ENCODE measurements at places on chromosomes 7 and 10. TPM values are rescaled to one million over a fixed set of nuclear protein-coding genes. Genes with fewer than 3 reads are reported as not detected.

DNA sequence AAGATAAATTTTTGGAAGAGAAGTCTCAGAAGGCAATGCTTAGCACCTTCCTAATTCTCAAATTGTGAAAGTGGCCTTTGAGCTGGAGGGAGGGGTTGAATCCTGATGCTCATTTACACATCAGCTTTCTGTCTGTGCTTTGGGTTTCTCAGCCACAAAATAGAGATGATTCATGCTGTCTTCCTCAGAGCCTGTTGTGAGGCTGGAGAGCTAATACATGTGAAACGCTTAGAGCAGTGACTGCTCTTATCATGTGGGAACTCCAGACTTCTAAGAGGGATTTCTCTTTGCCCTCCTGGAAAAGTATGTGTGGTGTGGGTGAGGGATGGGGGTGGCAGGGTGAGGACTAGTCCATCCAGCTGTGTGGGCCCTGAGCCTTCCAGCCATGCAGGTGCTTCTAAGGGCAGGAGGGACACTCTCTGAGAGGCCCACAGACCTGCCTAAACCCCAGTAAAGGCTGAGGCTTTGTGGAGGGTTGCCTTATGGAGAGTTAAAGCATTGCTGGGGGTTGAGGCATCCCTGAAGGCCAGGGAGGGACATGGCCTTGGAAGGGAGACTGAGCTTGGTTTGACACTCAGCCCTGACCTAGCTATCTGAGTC is 4.8 kb upstream of the EVX1 start:
- no peak for DNase-seq

GRCh38 chr7:46844486-46844885 is 737.4 kb downstream of the TNS3 start:
- no peak for DNase-seq

DNA sequence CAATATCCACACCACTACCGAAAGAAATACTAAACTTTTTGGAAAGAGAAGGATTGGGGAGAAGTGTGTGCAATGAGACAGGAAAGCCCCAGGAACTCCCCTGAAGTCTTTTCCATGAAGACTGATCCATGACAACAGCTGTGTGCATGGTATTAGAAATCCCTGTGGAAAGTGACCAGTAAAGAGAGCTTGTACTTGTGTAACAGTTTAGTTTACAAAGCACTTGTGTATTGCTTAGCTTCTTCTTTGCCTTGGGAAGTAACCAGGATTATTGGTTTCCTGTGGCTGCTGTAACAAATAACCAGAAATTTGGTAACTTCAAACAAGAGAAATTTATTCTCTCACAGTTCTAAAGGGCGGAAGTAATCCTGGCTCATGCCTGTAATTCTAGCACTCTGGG is 18.8 kb downstream of the TFAM start:
- DNase-seq: no peak

The VAX1 gene
- not detected for polyA plus RNA-seq

The HGF gene
- polyA plus RNA-seq: 1.7 TPM

The PHTF2 gene
- polyA plus RNA-seq: 25.9 TPM

The NKX2-3 gene
- polyA plus RNA-seq: not detected

The SPDYE16 gene
- polyA plus RNA-seq: 1.3 TPM

All from right renal cortex interstitium (tissue), 3 donors.